ENCODE measurements at places on chromosomes 7 and 10. TPM values are rescaled to one million over a fixed set of nuclear protein-coding genes. Genes with fewer than 3 reads are reported as not detected.

NEUROD6 gene
- total RNA-seq: not detected

COL26A1 gene
- total RNA-seq: not detected

CALML3 gene
- not detected for total RNA-seq

ELFN1 gene
- 1.8 TPM for total RNA-seq

SYNPO2L gene
- total RNA-seq: 3.1 TPM

TSPAN33 gene
- 5.2 TPM for total RNA-seq

ADRB1 gene
- total RNA-seq: 0.32 TPM

SH2B2 gene
- 4.6 TPM for total RNA-seq

PSD gene
- 0.24 TPM for total RNA-seq

PTF1A gene
- not detected for total RNA-seq

MYOF gene
- 227 TPM for total RNA-seq

PTER gene
- total RNA-seq: 6.0 TPM

- DNase-seq: no peak
Measured at GRCh38 chr10:98296524-98296923, 28.5 kb upstream of the LOXL4 start.

GRCh38 chr7:26332698-26333097 lies 41.0 kb downstream of the SNX10 start:
- DNase-seq: no peak

GRCh38 chr7:85997515-85997914 lies 646.2 kb upstream of the GRM3 start:
- DNase-seq: no peak

GRCh38 chr10:62726142-62726541 lies 78.4 kb upstream of the ADO start:
- DNase-seq: no peak

DNA sequence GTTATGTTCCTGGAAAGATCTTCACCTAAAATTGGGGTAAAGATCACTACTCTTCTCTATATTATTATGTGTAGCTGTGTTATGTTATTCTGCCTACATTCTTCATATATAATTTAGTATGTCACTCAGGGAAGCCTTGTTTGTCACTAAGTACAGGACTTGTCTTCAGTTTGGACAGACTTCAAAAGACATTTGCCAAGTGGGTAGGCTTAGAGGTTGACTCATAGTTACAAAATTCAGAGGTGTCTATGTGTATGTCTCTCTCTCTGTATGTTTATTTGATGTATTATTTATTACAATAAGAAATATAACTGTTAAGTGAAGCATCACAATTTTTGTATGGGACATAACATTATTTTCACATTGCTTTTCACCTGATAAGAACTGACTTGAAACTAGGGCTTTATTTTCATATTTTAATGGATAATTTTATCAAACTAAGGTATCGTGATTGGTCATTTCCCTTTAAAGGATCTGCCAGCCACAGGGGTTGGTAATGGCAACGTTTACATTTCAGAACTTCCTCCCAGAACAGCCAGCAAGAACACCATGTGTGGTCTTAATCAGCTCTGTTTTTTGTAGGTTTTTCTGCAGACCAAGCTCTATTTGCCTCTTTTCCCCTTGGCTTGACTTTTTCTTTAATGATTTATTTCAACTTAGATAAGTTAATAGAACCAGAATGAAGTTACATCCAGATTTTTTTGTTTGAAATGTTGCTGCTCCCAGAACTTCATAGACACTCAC lies 262.1 kb upstream of the CACNA2D1 start:
- no peak for DNase-seq

- DNase-seq: peak; percentile 68
Measured at GRCh38 chr10:97213431-97213830, 27.7 kb upstream of the SLIT1 start.

DNA sequence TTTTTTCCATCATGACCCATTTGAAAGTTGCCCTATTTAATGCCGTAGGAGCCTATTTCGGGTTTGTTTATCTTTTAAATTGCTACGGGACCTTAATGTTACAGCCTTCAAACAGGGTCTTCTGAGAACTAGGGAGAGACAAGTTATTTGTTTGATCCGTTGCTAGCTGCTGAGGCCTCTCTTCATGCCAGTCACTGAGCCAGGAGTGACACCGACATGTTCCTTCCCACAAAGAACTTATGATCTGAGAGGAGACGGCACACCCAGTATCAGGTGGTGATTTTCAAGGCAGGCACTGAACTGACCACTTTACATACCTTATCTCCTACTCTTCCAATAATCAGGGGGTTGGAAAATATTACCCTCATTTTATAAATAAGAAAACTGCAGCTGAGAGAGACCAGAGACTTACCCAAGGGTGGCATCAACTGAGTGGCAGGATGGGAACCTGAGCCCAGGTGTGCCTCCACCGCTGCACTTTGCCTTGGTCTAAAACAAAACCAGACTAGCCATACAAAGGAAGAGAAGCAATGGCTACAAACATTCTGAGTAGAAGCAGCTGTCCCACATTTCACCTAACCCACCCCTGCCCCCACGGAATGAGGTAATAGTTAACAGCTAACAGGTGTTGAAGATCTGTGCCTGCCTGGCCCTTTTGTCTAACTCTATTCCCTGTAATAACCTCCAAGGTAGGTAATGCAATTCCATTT lies 40.5 kb downstream of the PPP1R3C start:
- no peak for DNase-seq

DNA sequence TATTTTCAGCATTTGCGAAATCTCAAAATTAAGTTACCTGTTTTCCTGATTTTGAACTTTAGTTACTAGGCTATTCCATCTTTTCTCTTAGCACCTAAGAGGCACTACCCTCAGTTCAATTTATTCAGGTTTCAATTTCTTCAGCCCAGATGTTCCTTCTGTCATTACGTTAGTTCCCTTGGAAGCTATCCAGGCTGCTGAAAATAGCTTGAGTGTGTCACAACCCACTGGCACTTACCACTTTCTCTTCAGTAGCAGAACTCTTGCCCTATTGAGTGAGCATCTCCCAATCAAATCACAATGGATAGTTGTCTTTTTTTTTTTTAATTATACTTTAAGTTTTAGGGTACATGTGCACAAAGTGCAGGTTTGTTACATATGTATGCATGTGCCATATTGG lies 332.7 kb upstream of the LRGUK start:
- DNase-seq: no peak

- DNase-seq: no peak
Measured at GRCh38 chr7:152081088-152081487, 55.6 kb downstream of the GALNT11 start.

- peak; percentile 31 for DNase-seq
Measured at GRCh38 chr7:50857804-50858489, 75.3 kb upstream of the GRB10 start.

DNA sequence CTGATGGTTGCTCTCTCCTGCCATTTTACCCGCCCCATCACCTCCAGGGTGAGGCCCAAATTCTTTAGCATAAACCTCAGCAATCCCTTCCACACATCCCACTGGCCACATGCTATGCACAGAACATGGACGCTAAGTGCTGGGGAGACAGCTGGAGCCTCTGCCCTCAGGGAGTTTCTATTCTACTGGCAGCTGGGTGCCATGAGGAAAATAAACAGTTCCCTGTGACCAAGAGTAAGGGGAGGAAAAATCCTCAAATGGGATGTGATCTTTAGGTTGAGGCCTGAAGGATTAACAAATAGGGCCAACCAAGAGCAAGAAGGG lies 1.2 kb downstream of the PARP12 start:
- DNase-seq: no peak

DNA sequence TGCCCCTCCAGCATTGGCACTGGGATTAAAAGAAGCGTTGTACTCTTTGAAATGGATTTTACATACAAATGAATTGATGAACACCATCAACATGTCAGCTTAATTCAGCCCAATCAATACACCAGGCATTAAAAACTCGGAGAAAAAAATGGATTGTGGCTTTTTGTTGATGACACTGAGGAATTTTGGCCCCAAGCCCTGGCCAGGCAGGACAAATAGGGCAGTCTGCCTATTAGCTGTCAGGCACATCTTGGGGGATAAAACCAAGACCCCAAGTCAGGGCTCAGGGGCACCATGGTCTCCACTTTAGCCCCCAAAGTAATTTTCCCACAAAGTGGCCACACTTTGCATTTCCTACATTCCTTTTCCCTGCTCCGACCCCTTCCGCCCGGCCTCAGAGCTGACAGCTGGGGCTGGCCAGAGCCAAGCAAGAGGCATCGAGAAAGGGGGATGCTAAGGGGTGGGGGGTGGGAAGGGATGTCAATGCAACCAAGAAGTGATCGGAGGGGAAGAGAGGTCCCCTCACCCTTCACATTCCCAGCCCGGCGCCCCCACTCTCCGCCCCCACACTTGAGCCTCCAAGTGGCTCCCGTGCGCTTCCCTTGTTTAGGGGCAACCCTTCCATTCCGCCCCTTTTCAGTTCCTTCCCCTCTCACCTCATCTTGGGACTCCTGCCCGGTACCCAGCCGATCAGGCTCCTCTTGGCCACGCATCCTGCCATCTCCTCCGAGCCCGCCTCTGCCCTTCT lies 711 bp downstream of the HIP1 start:
- no peak for DNase-seq

- no peak for DNase-seq
Measured at GRCh38 chr10:55742487-55742886, 618.6 kb downstream of the ZWINT start.

- DNase-seq: no peak
Measured at GRCh38 chr7:142279601-142280000, 21.7 kb upstream of the PRSS58 start.

- DNase-seq: no peak
Measured at GRCh38 chr7:65951837-65952578, 30.0 kb downstream of the GUSB start.

DNA sequence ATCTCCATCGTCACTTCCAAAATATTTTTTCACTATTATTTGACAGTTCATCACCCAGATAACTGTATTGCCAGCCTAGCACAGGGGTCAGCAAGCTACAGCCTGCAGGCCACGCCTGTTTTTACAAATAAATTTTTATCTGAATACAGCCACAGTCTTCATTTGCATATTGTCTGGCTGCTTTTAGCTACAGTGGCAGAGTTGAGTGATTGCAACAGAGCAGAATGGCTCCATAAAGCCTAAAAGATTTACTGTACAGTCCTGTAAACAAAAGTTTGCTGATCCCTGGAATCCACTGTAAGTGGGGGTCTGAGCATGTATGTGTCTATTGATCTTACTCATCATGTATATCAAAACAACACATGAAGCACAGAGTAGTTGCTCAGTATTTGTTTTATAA lies 45.9 kb upstream of the GNAI1 start:
- no peak for DNase-seq

GRCh38 chr7:101995121-101995520 lies 177.7 kb downstream of the CUX1 start:
- DNase-seq: no peak

- DNase-seq: no peak
Measured at GRCh38 chr10:71683301-71683700, 36.3 kb downstream of the C10orf105 start.

DNA sequence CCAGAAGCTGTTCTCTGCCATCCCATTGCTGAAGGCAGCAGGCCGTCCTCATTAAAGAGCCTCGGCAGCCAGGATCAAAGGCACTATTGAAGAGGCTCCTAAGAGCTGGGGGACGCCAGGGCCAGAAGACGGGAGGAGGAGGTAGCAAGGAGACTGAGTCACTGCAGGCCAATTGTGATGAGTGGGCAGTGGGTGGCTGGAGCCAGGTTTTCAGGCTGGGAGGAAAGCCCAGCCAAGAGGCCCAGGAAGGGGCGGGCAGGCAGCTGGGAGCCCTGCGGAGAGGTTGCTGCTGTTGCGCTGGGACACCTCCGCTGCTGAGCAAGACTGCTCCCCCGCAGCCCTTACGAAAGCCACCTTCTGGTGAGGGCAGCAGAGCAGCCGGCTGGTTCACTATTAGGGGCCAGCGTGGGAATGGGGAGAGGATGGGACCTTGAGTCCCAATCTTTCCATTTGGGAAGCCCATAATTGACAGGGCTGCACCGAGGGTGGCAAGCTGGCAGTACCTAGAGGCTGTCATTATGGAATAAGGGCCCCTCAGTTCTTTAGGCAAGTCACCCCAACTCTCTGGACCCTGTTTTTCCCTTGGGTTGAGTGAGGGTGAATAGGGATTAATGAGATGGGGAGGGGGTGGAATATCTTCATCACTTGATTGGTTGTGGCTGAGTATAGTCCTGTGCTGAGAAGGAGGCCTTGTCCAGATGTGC lies 48.4 kb downstream of the UNC5B start:
- DNase-seq: no peak

- no peak for DNase-seq
Measured at GRCh38 chr7:134084488-134085144, 42.5 kb upstream of the LRGUK start.

GRCh38 chr7:70595755-70596597 lies 536.0 kb upstream of the GALNT17 start:
- DNase-seq: no peak

DNA sequence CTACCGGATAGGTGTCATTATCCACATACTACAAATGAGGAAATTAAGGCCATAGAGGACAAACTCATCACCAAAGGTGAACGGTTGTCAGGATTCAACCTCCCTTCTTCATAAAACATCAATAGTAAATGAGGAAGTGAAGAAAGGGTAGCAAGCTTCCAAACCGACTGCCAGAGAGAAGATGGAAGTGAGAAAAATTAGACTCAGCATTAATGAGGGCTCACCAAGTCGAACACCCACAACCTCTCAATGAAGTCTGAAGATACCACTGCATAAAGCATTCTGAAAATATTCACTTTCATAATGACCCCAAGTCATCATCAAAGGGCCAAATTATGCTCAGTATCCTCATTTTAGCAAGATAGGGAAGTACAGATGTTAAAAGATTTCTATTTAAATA lies 29.6 kb downstream of the ABCB4 start:
- DNase-seq: no peak

DNA sequence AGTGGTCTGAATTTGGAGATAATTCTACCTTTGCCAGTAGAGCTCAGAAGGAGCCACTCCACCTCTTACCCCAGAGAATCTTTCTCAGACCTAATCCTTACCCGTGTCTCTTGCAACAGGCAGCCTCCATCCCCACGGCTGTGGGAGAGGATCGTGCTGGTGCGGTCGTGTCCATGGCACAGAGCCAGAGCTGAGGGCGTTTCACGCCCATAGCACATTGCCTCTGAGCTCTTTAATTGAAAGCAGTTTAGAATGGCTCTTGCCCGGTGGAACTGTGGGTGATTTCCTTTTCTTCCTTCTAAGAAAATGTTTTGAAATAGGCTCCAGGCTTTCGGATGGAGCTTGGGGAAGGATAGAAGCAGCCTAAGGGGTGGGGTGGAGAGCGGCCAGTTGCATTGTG lies 41.5 kb downstream of the PRF1 start:
- DNase-seq: peak; percentile 79

- DNase-seq: no peak
Measured at GRCh38 chr10:86681047-86681446, 12.7 kb downstream of the LDB3 start.

- peak; percentile 66 for DNase-seq
Measured at GRCh38 chr7:158362912-158363905, 224.4 kb downstream of the PTPRN2 start.

GRCh38 chr7:133126422-133126821 lies 44.5 kb upstream of the CHCHD3 start:
- DNase-seq: no peak

Data from posterior vena cava (tissue), 2 donors.